ENCODE measurements at places on chromosomes 1 and 21.

- DNase-seq, result no peak
Measured at GRCh38 chr1:199545780-199546179, 481.7 kb upstream of the NR5A2 start.

DNA sequence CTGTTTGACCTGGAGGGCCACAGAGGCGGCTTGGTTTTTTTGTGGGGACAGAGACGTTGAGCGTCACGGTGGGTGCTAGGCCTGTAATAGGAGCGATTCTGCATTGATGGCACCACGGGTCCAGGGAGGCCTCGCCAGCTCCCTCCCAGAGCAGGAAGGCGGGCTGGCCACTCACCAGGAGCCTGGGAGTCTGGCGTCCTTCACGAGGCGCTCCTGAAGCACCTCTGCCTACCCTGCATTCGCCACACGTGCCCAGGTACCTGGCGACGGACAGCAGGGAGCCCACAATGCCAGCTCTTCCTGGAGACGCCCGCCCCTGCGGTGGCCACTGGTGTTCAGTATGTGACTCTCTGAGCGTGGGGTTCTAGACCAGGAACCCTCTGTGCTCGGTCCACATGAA, 69.9 kb upstream of the TRAPPC10 start:
- no peak for DNase-seq

- DNase-seq, result no peak
Measured at GRCh38 chr1:154219541-154219940, 1.2 kb upstream of the UBAP2L start.

DNA sequence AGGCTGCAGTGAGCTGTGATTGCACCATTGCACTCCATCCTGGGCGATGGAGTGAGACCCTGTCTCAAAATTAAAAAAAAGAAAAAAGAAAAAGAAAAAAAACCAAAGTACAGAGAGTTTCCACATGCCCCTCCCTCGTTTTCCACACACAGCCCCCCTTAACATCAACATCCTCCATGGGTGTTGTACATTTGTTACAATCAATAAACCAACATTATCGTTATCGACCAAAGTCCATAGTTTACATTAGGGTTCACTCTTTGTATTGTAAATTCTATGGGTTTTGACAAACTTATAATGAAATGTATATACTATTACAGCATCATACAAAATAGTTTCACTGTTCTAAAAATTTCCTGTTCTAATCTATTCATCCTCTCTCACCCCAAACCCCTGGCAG, 15.9 kb upstream of the TINAGL1 start:
- DNase-seq, result no peak

GRCh38 chr1:39946216-39946615, 8.7 kb upstream of the MFSD2A start:
- DNase-seq, result no peak

GRCh38 chr1:91693557-91693956, 192.4 kb downstream of the TGFBR3 start:
- DNase-seq, result no peak

All from neural crest cell (in vitro differentiated cells).